ENCODE measurements at places on chromosomes 3 and 15. TPM values are rescaled to one million over a fixed set of nuclear protein-coding genes. Genes with fewer than 3 reads are reported as not detected.

Gene LRRC2
- total RNA-seq = 0.12 TPM

Gene NOX5
- not detected for total RNA-seq

Gene GPR171
- not detected for total RNA-seq

Gene SERPINI2
- 0.86 TPM for total RNA-seq

Gene GTF2E1
- 34.3 TPM for total RNA-seq

Gene GAP43
- 42.9 TPM for total RNA-seq

- H3K27ac ChIP-seq = no peak overlapping the region
- H3K36me3 ChIP-seq = no peaks in the 10 kb centered on the region
- no peak for DNase-seq
- H3K27me3 ChIP-seq = peaks cover 34% of the 10 kb centered on the region
- H3K4me1 ChIP-seq = no peaks in the 10 kb centered on the region
Observed at GRCh38 chr3:159030886-159031679, 229.2 kb downstream of the MFSD1 start.

- peaks cover 15% of the 10 kb centered on the region for H3K4me1 ChIP-seq
- DNase-seq = no peak
- no peak overlapping the region for H3K27ac ChIP-seq
Observed at GRCh38 chr3:114127517-114127916, 51.3 kb downstream of the DRD3 start.

- peaks cover 54% of the 10 kb centered on the region for H3K27me3 ChIP-seq
- peaks cover 60% of the 10 kb centered on the region for H3K4me1 ChIP-seq
- H3K4me3 ChIP-seq = peak overlapping the region; percentile 89
- H3K27ac ChIP-seq = peak overlapping the region; percentile 80
- peak; percentile 67 for DNase-seq
Observed at GRCh38 chr15:52783191-52783829, 6.8 kb downstream of the ONECUT1 start.

GRCh38 chr3:98339031-98339430 is 14.6 kb upstream of the OR5K4 start:
- no peak for DNase-seq
- no peaks in the 10 kb centered on the region for H3K36me3 ChIP-seq
- H3K27ac ChIP-seq = no peak overlapping the region
- no peak overlapping the region for H3K4me3 ChIP-seq
- peaks cover 33% of the 10 kb centered on the region for H3K27me3 ChIP-seq

DNA sequence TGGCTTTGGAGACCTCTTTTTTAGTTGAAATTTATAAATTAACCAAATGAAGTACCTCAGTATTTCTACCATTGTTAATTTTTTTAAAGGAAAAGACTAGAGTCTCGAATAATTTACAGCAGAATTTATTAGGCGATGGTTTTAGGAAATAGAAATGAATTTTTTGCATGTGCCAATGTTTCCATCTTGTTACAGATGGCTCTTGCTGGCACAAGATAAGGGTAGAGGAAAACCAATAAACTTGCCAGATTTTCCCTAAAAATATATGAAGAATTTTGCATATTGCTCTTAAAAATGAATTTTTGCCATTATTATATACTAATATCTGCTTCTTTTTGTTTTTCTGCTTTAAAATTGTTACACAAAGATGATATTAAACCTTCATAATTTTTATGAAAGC is 380.7 kb downstream of the NLGN1 start:
- H3K4me3 ChIP-seq = no peak overlapping the region
- no peak for DNase-seq
- H3K4me1 ChIP-seq = peaks cover 9% of the 10 kb centered on the region
- H3K36me3 ChIP-seq = peaks cover 4% of the 10 kb centered on the region

GRCh38 chr3:10697918-10698317 is 118.1 kb upstream of the SLC6A11 start:
- H3K4me1 ChIP-seq = peaks cover 2% of the 10 kb centered on the region
- DNase-seq = no peak
- H3K4me3 ChIP-seq = no peak overlapping the region
- no peak overlapping the region for H3K27ac ChIP-seq
- H3K36me3 ChIP-seq = no peaks in the 10 kb centered on the region

DNA sequence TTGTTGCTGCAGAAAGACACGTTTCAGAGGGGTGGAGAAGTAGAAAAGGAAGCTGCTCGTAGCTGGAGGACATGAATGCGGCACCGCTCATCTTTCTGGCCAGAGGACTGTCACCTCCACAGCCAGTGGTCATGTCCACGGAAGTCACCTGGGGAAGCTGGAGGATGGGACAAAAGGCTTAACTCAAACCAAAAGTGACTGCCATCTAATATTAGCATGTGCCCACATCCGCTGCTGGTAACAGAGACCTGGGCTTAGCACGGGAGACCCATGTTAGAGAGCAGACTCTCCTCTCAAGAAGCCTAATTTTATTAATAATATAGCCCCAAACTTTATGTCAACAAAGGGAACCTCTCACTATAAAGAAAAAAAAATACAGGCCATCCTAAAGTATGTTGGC is 5.9 kb downstream of the MEX3B start:
- H3K27ac ChIP-seq = no peak overlapping the region
- H3K27me3 ChIP-seq = peaks cover 6% of the 10 kb centered on the region
- H3K4me3 ChIP-seq = peak overlapping the region; percentile 79
- H3K4me1 ChIP-seq = peaks cover 37% of the 10 kb centered on the region
- no peak for DNase-seq

DNA sequence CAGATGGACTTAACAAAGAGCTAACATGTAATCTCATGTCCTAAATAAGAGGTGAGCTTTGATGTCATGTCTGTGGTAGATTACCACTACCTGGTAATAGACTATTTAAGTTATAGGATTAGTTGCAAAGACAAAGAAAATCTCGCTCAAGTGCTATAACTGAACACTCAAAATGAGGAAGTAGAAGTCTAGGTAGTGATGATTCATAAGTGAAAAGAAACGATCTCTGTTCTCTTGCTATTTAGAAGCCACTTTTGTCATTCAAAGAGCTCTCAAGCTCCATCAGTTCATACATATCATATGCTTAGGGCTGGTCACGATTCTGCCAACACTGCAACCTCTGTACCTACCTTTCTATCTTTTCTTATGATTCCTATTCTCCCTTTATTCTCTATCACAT is 110.9 kb downstream of the EDEM1 start:
- no peak for DNase-seq
- H3K27ac ChIP-seq = no peak overlapping the region
- no peaks in the 10 kb centered on the region for H3K4me1 ChIP-seq
- H3K36me3 ChIP-seq = no peaks in the 10 kb centered on the region

GRCh38 chr3:138260611-138261010 is 69.0 kb downstream of the NME9 start:
- H3K4me1 ChIP-seq = no peaks in the 10 kb centered on the region
- no peaks in the 10 kb centered on the region for H3K27me3 ChIP-seq
- H3K4me3 ChIP-seq = no peak overlapping the region
- DNase-seq = no peak

- H3K36me3 ChIP-seq = peaks cover 42% of the 10 kb centered on the region
- peaks cover 2% of the 10 kb centered on the region for H3K27me3 ChIP-seq
- DNase-seq = no peak
- peaks cover 17% of the 10 kb centered on the region for H3K4me1 ChIP-seq
Observed at GRCh38 chr3:186067360-186068242, 41.3 kb downstream of the ETV5 start.

DNA sequence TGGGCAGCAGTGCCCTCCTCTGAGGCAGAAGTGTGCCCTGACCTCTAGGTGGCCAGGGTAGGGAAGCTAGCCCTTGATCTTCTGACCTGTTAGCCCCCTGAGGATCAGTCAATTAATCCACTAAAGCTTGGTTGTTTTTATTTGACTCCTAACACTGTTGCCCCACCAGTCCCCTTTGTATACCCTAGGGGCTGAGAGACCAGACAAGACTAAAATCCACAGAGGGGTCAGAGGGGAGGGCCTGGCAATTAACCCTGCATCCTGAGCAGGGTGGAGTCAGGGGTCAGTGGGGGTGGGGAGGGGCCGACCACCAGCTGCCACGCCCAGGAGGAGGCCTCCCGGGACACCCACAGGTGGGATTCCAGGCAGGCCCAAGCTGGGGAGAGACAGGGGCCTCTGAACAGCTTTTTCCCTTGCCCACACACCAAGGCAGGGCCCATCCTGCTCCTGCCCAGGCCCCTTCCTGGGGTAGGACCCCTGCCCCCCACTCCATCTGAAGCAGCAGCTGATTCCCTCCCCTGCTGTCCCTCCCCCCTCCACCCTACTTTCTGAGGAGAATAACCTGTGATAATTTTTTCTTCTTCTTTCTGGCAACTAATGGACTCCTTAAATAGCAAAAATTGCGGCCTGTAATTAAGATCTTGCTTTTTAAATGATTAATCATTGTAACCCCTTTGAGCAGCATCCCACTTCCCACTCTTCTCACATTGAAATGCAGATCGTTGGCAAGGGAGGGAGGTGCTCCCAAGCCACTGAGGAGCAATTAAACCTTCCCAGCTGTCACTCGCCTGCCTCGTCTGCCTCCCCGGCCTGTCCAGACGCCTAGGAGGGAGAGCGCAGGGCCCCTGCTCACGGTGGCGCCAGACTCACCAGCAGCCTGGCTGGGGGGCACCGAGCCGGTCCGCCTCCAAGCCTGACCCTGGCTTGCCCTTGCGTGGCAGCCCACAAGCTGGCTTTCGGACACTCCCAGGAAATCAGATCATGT is 51.9 kb downstream of the RHCG start:
- H3K36me3 ChIP-seq = no peaks in the 10 kb centered on the region
- H3K27me3 ChIP-seq = peaks cover 85% of the 10 kb centered on the region
- no peak for DNase-seq
- H3K4me1 ChIP-seq = peaks cover 26% of the 10 kb centered on the region
- H3K4me3 ChIP-seq = no peak overlapping the region
